Stimulated activated CD8-positive, alpha-beta memory T cell treated with anti-CD3 and anti-CD28 coated beads, Interleukin-15, amount 100 ng/mL, for 48 hours (primary cell): ENCODE measurements at places on chromosomes 5 and 9.

- DNase-seq: no peak
These were observed 270.5 kb upstream of the CD180 start for GRCh38 chr5:67467110-67467509.

- DNase-seq: no peak
These were observed 215.8 kb upstream of the TRIM32 start for GRCh38 chr9:116471093-116471906.

DNA sequence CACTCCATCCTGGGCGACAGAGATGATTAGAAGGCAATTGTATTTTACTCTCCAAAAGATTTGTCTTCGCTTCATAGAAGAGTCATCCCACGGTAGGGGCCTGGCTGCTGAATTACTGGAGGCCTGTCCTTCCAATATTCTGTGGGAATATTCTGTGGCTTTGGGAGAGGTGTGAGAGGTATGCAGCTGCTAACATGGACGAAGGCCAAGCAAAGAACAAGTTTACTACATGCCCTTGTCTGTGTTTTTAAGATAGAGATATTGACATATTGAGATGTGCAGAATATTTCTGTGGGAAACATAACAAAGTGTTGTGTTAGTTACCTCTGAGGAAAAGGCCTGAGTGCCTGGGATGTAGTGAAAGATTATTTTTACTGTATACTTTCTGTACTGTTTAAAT, 71.8 kb upstream of the SMIM15 start:
- DNase-seq: no peak

- DNase-seq: no peak
These were observed 1.4 kb upstream of the SPATA6L start for GRCh38 chr9:4667681-4668080.

- no peak for DNase-seq
These were observed 34.1 kb downstream of the BNIP1 start for GRCh38 chr5:173178369-173178910.

- DNase-seq: no peak
These were observed 450.5 kb upstream of the CDH10 start for GRCh38 chr5:25095261-25095660.

DNA sequence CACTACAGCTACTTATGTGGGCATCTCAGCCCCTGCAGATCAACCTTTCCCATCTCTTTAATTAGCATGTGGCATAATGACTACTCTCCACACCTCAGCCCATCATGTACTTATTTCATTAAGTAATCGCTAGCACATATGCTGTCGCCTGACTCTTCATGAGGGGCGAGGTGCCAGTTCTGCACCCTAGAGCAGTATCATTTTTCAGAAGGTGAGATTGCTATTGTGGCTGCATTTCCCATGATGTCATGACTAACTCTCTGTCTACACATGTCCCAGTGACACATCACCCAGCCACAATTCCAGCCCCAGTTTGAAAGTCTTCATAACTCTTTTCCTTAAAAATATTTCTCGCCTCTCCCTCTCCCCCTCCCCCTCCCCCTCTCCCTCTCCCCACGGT, 7.6 kb upstream of the F2RL1 start:
- no peak for DNase-seq

DNA sequence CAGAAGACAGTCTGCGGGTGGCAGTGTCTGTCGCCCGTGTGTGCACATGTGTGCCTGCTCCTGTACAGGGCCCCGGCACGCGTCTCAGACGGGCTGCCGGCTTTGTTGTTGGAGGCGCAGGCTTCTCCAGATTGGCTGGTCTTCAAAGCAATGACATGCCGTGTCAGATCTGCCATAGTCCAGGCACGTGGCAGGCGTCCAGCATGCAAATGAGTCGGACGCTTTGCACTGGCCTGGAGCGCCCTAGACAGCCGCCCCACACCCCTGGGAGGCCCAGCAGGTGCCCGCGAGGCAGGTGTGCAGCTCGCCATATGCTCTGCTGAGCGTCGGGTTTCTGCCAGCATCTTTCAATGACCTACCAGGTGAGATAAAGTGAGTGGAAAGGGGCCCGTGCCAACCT, 71.5 kb downstream of the GADD45G start:
- no peak for DNase-seq

DNA sequence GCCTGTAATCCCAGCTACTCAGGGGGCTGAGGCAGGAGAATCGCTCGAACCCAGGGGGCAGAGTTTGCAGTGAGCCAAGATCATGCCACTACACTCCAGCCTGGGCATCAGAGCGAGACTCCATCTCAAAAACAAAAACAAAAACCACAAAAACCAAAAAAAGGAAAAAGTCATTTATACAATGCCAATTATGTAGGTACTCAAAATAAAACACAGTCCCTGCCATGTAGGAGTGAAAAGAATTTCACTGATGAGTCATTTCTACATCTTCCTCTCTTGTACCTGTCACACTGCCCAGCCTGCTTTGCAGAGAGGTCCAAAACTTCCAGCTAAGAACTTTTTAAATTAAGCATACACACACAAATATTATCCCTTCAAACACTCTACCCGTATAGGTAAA, 215.8 kb downstream of the EPB41L4A start:
- DNase-seq: no peak

GRCh38 chr5:150999704-151000442, 20.5 kb upstream of the GPX3 start:
- DNase-seq: no peak
